ENCODE measurements at places on chromosomes 7 and 10. TPM values are rescaled to one million over a fixed set of nuclear protein-coding genes. Genes with fewer than 3 reads are reported as not detected.

The SPAM1 gene
- total RNA-seq, result not detected

The RNF148 gene
- total RNA-seq, result not detected

The ETV1 gene
- total RNA-seq, result 6.8 TPM

The LLCFC1 gene
- total RNA-seq, result not detected

The SPDYE2 gene
- not detected for total RNA-seq

The INSYN2A gene
- total RNA-seq, result 0.78 TPM

The FANK1 gene
- total RNA-seq, result 4.6 TPM

The ANKRD22 gene
- total RNA-seq, result not detected

The CLDN4 gene
- total RNA-seq, result 0.89 TPM

The FFAR4 gene
- not detected for total RNA-seq

The PPP1R17 gene
- not detected for total RNA-seq

The LGI1 gene
- not detected for total RNA-seq

The IPMK gene
- total RNA-seq, result 5.6 TPM

The CNPY1 gene
- not detected for total RNA-seq

The GDF2 gene
- total RNA-seq, result not detected

The MBL2 gene
- not detected for total RNA-seq

The TMEM229A gene
- total RNA-seq, result not detected

The ZC3HAV1 gene
- 26.4 TPM for total RNA-seq

The FAM131B gene
- 4.0 TPM for total RNA-seq

The ZNF804B gene
- total RNA-seq, result not detected

The PTCD1 gene
- 6.6 TPM for total RNA-seq

The TAS2R41 gene
- total RNA-seq, result not detected

The OR6V1 gene
- total RNA-seq, result not detected

The MACC1 gene
- total RNA-seq, result 0.05 TPM

The RELN gene
- under 0.01 TPM for total RNA-seq

The ADAM12 gene
- 360 TPM for total RNA-seq

The MINPP1 gene
- 52.9 TPM for total RNA-seq

The CUBN gene
- total RNA-seq, result 4.8 TPM

The SEMA4G gene
- 1.2 TPM for total RNA-seq

The SPDYE9 gene
- not detected for total RNA-seq
